A549 treated with GW870086 at 1 μM for 4 hours (cell line): ENCODE measurements at places on chromosomes 3 and 15. TPM values are rescaled to one million over a fixed set of nuclear protein-coding genes. Genes with fewer than 3 reads are reported as not detected.

Gene FGF7
- not detected in 5 replicates for total RNA-seq

Gene SLC27A2
- total RNA-seq = 26.6 to 32.2 TPM (median 29.2 TPM) in 5 replicates

Gene AVEN
- total RNA-seq = 19.7 to 24.1 TPM (median 22.4 TPM) in 5 replicates

Gene TM4SF18
- 31.8 to 38.1 TPM (median 35.7 TPM) in 5 replicates for total RNA-seq

Gene RAB5A
- total RNA-seq = 34.4 to 63.2 TPM (median 51.2 TPM) in 5 replicates
